ENCODE measurements at places on chromosomes 4 and X.

DNA sequence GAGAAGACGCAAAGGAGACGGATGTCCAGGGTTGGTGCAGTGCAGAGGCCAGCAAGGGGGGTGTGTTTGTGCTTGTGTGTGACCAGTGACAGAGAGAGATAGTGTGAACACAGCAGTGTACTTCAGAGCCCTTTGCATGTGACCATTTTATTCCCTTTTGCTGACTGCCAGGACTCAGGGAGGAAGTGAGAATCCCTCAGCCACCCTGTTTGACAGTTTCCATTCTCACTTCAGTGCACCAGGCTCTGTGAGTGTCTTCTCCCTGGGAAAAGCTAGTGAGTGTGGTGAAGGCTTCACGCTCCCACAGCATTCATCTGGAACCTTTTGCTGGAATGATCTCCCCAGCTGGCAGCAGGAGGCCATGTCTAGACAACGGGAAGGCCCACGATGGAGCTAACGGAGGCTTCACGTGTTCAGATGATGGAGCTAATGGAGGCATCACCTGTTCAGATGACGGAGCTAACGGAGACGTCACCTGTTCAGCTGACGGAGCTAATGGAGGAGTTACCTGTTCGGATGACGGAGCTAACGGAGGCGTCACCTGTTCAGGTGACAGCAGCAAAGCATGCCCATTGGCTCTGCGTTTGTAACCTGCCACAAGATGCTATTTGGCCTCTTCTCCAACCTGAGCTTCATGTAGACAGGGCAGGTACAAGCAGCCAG lies 195.4 kb downstream of the AFAP1 start:
- no peak for DNase-seq

- DNase-seq: no peak
Measured at GRCh38 chr4:4392501-4393183, 5.7 kb downstream of the NSG1 start.

GRCh38 chr4:78560296-78560963 lies 8.9 kb downstream of the ANXA3 start:
- DNase-seq: no peak

- no peak for DNase-seq
Measured at GRCh38 chr4:10959586-10959985, 275.0 kb upstream of the CLNK start.

GRCh38 chrX:154059729-154060245 lies 37.7 kb downstream of the MECP2 start:
- DNase-seq: no peak

DNA sequence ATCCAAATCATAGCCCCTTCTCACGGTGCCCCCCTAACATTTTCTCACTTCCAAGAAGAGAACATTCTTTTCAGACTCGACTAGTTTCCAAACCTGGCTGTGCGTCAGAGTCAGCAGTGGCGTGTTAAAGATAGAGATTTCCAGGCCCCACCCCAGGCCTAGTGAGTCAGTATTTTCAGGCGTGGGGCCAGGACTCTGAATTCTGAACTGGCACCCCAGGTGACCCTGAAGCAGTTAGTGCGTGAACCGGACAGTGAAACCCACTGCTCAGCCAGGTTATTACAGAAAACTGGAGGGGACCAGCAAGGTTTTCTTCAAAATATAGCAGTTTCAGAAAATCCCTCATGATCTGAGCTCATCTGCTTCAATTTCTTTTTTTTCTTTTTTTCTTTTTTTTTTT lies 35.0 kb upstream of the BCOR start:
- no peak for DNase-seq

DNA sequence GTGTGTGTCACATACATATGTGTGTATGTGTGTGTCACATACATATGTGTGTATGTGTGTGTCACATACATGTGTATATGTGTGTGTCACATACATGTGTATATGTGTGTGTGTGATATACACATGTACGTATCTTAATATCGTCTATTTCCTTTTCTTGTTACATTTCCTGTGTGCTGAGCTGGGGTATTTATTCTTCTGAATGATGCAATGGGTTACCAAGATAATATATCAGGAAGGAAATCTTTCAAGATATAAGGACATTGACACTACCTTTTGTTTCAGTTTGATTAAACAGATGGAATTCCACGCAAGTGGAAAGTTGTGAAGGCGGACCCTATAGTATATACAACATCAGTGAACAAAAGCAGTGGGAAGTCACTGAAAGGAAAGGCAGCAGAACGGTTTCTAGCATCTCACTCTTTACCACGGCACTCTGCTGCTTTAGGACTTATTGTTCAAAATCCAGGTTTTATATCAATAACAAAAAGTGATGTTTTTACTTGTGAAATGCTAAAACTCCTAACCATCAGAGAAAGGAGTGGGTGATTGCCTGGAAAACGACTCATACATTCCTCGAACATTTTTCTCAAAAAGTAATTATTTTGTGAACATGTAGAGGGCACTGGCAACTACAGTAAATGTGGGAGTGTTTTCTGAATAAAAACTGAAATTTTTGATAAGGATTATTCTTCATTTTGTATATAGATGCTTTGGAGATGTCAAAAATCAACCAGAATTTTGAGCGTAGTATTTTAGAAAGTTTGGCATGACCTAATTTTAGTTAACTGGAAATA lies 43.1 kb upstream of the IL21 start:
- DNase-seq: no peak

DNA sequence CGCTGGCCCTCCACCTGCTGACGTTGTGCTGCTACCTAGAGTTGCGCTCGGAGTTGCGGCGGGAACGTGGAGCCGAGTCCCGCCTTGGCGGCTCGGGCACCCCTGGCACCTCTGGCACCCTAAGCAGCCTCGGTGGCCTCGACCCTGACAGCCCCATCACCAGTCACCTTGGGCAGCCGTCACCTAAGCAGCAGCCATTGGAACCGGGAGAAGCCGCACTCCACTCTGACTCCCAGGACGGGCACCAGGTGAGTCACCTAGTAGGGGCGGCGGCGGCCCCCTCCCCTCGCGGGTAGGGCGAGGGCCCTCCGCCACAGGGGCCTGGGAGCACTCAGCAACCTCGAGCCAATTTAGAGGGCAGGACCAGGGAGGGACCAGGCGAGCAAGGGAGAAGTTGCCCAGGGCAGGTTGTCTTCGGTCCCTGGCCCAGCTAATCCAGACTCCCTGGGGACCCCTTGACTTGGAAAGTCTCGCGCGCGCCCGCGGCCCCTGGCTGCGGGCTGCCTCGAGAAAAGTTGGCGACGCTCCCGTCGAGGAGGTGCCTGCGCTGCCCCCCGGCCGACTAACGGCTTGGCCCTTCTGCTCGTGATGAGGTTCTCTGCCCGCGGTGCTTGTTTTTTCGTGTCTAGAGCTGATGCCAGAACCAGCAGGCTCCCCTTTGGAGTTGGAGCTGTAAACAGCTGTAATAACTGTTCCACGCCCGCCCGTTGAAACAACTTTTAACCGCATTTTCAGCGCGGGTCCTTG lies 717 bp downstream of the EDA start:
- peak; percentile 6 for DNase-seq

- no peak for DNase-seq
Measured at GRCh38 chrX:114650351-114650750, 66.5 kb downstream of the HTR2C start.

DNA sequence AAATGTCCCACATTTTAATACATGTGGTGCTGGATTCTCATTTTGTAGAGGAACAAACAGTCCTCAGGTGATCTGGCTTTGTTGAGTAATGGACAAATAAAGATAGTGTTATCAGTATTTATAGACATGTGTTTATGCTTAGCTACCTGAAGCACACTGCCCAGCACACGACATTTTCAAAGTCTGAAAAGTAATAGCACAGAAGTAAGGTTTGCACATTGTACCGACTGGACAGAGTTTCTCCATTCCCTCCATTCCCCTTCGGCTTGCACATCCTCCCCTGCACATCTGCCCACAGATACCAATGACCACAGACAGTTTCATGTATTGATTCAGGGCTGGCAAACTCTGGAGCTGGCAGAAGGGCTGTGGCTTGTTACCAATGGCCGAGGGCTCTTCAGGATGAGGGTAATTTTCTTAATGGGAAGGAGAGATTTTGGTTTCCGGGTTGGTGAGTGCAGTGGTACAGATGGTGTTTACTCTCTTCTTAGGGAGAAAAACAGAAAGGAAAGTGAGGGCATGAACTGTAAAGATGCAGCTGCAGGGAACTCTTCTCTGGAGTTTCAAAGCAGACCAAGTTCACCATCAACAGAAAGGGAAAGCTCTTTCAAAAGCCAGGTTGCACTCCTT lies 2.3 kb downstream of the GRPR start:
- no peak for DNase-seq

DNA sequence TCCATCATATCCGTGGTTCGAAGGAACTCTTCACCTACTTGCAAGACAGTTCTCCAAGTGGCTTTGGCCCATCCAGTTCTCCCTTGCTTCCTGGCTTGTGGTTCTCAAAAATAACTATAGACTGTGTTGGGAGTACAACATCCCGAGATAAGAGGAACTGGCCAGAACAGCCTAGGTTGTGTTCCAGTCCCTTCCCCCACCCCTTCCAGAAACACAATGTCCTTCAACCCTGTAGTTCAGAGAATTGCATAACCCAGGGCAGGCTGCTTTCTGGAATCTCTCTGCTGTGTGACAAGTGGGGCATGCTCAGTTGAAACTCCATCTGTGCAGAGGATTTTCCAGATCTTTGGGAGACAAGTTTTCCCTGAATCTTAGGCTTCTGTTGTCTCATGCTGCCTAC lies 206.5 kb downstream of the PCDH10 start:
- no peak for DNase-seq

DNA sequence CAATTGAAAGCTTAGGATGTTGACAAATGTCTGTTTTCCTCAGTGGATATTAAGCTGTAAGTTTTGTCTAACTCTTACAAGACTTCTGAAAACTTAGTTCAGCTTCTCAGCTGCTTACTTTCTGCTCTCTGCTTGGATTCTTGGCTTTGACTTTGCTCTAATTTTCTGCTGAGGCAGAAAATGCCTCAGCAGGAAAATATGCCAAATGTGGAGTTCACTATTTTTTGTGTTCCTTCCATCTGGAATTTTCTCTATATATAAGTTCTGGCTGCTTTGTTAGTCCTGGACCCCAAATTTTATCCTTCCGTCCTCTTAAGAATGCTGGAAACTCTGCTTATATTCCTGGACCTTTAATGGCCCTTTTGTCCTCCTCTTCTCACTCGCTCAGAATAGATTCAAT lies 352.6 kb upstream of the NWD2 start:
- DNase-seq: no peak

GRCh38 chrX:21479695-21480270 lies 105.6 kb downstream of the CNKSR2 start:
- peak; percentile 16 for DNase-seq

DNA sequence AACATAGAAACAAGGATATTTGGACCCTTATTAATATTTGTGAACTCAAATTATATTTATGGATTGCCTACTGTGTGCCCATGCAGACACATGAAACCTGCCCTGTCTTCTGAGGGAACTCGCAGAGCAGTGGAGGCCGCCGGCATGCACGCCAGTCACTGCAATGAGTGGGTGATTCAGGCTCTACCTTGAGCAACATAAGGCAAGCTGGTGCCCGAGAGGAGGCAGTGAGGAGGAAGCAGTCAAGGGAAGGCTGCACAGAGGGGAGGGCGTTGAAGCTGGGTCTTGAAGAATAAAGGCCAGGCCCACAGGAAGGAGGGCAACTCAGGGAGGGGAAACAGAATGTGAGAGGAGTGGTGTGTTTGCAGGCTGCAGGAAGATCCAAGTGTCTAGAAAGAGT lies 52.8 kb downstream of the PPEF2 start:
- DNase-seq: no peak
